ENCODE measurements at places on chromosomes 16 and 17. TPM values are rescaled to one million over a fixed set of nuclear protein-coding genes. Genes with fewer than 3 reads are reported as not detected.

DNA sequence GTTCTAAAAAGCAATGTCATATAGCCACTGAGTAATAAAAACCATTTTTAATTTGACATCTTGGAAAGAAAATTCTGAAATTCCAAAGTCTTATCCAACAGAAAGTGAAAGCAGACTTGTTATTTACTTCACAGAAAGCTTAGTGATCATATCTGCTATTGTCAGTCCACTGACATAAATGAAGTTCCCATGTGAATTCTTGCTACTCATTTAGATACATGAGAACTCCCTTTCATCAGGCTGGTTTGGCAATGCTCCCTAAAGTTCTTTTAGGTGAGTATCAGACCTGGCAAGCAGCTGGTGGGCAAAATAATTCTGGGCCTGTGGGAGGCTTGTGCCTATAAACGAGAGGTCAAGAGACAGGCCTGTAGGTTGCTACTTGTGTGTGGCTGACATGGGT is 23.4 kb downstream of the NME2 start:
- DNase-seq: no peak

DNA sequence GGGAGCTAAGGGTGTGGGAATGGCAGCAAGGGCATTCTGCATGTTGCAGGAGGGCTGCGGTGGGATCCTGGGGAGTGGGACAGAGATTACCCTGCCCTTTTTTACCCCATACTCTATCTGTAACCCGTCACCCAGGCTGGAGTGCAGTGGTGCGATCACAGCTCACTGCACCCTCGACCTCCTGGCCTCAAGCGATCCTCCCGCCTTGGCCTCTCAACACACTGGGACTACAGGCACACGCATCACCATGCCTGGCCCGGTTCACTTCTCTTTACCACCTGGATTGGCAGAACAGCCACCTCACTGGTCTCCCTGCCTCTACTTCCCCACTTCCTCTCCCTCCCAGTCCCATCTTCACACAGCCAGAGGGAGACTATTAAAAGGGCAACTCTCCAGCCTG is 9.5 kb downstream of the ZNF385C start:
- no peak for DNase-seq

GRCh38 chr16:65789161-65789945 is 577.1 kb upstream of the CDH5 start:
- DNase-seq: no peak

DNA sequence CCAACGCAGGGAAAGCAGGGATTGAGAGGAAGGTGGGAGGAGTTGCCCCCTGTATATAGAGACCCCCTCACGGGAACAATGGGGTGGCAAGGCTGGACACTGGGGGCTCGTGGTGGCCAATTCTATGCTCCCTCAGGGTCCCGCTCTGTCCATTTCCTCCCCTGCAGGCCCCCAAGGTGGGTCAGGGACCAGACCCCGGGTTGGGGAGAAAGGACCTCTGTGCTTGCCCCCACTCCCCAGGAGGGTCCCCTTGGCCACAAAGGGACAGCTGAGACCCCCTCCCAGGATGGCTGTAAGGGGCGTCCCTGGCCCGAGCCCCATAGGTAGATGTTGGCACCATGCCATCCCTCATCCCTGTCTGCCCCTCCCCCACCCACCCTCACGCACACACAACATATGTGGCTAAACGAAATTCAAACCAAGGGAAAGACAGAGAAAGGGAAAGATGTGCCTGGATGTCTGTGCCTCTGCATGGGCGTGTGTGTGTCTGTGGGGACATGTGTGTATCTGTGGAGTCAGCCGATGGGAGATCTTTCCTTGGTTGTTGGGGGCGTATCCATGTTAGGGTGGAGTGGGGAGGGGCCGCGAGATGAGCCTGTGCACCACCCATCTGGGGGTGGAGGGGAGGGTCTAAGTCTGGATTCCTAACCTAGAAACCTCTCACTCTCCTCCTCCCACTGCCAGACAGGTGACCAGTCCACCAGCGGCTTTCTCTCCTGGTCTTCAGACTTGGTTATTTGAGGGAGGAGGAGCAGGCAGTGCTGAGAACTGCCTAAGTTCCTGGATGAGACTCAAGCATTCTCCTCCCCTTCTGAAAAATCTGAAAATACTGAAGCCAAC is 642 bp upstream of the NEUROD2 start:
- DNase-seq: no peak

- no peak for DNase-seq
These were observed 191.5 kb upstream of the RPL38 start for GRCh38 chr17:74011966-74012365.

GRCh38 chr16:22970209-22970865 is 156.4 kb downstream of the HS3ST2 start:
- DNase-seq: no peak

GRCh38 chr17:7767405-7768021 is 50.0 kb downstream of the DNAH2 start:
- DNase-seq: no peak

GRCh38 chr16:74700438-74701225 is at the start of gene MLKL:
Gene MLKL (minus strand): TSS chr16:74700862. CDS start chr16:74695757, 5,105 bp downstream.
- peak; percentile 92 for DNase-seq

GRCh38 chr16:31874366-31875111 is 932 bp downstream of the ZNF267 start:
- DNase-seq: no peak

- DNase-seq: no peak
These were observed 203.9 kb downstream of the CEP112 start for GRCh38 chr17:65987988-65988387.

- no peak for DNase-seq
These were observed 13.9 kb upstream of the USP36 start for GRCh38 chr17:78854508-78854907.

GRCh38 chr17:17525311-17525710 is 29.1 kb upstream of the RASD1 start:
- DNase-seq: no peak

GRCh38 chr16:64900019-64900418 is 221.8 kb downstream of the CDH11 start:
- DNase-seq: no peak

- no peak for DNase-seq
These were observed 566.9 kb downstream of the WWOX start for GRCh38 chr16:78666318-78666717.

- no peak for DNase-seq
These were observed 74.6 kb downstream of the TMC6 start for GRCh38 chr17:78053777-78054468.

GRCh38 chr17:21298056-21298982 is 13.8 kb downstream of the MAP2K3 start:
- DNase-seq: no peak

- DNase-seq: no peak
These were observed 142.0 kb downstream of the CPPED1 start for GRCh38 chr16:12661656-12662172.

DNA sequence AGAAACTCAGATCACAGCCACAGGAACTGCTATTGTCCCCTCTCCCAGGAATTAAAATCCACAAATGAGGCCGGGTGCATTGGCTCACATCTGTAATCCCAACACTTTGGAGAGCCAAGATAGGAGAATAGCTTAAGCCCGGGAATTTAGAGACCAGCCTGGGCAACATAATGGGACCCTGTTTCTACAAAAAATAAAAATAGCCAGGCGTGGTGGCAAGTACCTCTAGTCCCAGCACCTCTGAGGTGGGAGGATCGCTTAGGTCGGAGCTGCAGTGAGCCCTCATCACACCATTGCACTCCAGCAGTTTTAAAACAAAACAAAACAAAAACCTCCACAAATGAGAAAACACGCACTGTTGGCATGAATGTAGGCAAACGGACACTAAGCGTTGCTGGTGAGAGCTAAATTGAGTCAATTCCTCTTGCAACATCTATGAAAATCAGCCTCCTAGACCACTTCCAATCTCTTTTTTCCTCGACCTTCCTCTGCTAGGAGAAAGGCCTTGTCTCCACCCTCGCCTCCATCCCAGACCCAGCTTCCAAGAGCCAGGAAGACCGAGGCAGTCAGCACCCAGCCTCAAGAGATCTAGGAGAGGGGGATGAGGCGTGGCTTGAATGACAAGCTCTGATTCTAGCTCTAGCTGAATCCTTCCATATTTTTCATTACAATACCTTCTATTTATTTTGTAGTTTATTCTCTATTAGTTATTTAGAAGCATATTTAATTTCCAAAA is 14.8 kb downstream of the TLE7 start:
- peak; percentile 28 for DNase-seq

DNA sequence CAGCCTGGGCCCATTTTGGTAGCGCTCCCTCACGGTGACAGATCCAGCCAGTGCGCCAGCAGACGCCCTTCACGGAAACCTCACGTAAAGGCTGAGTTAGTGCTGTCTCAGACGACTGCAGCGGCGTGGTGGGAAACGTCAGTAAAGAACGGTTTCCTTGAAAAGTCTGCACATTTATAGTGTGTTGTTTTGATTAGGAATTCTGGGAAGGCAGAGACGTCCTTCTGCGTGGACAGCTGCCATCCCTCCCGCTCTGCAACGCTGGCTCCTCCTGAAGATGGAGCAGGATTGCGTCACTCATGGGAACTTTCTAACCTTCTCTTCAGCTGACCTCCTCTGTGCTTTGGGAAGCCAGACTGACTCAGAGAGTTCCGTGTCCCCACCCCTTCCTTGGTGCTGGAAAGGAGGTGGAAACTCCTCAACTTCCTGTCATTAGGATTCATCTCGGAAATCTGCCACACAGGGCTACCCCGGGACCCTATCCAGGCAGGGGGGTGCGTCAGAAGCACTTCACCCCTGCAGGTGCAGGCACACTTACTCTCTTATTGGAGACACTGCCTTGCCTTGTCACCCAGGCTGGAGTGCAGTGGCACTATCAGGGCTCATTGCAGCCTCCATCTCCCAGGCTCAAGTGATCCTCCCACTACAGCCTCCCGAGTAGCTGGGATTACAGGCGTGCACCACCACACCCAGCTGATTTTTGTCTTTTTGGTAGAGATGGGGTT is 24.3 kb upstream of the CRISPLD2 start:
- DNase-seq: peak; percentile 94

DNA sequence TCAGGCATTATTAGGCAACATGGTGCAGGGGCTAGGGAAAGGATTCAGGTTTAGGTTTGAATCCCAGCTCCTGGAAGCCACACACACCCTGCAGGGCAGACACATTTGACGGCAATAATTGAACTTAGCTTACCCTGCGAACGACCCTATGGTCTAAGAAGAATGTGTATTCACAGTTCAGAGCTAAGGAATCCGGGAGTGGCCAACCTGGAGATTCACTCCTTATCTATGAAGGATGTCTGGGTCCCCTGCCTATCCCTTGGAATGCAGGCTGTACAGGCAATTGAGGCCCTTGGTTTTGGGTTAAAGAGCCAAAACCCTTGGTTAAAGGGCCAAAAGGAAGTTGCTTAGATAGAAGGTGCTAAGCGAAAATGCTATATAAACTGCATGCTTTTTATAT is 2.9 kb upstream of the SYT17 start:
- DNase-seq: no peak

- peak; percentile 30 for DNase-seq
These were observed 197.8 kb upstream of the CHMP6 start for GRCh38 chr17:80793851-80794267.

- peak; percentile 77 for DNase-seq
These were observed 699 bp downstream of the MPRIP start for GRCh38 chr17:17042851-17043460.

- no peak for DNase-seq
These were observed 31.1 kb downstream of the ARHGAP17 start for GRCh38 chr16:24984101-24984500.

Gene TBC1D3H
- not detected for total RNA-seq

Gene HYDIN
- total RNA-seq: 2.8 TPM

Gene C1QL1
- 0.19 TPM for total RNA-seq

Gene CA5A
- not detected for total RNA-seq

Gene TMEM114
- total RNA-seq: not detected

Gene OR4D1
- total RNA-seq: not detected

Gene POLR3E
- total RNA-seq: 28.6 TPM

Gene MAPT
- total RNA-seq: 4.4 TPM
